ENCODE measurements at places on chromosomes 7 and 10.

- no peak for DNase-seq
Measured at GRCh38 chr7:148579366-148579765, 11.2 kb upstream of the C7orf33 start.

GRCh38 chr7:85068799-85069198 is 118.1 kb downstream of the SEMA3D start:
- no peak for DNase-seq

- no peak for DNase-seq
Measured at GRCh38 chr7:135235841-135236240, 2.2 kb downstream of the STRA8 start.

- DNase-seq: no peak
Measured at GRCh38 chr7:115299397-115300037, 377.6 kb downstream of the MDFIC start.

All from adrenal gland (tissue), 19 donors.